Progenitor cell of endocrine pancreas (in vitro differentiated cells): ENCODE measurements at places on chromosomes 11 and 22. TPM values are rescaled to one million over a fixed set of nuclear protein-coding genes. Genes with fewer than 3 reads are reported as not detected.

GRCh38 chr11:35559949-35560348 lies 34.5 kb upstream of the PAMR1 start:
- DNase-seq: no peak

DNA sequence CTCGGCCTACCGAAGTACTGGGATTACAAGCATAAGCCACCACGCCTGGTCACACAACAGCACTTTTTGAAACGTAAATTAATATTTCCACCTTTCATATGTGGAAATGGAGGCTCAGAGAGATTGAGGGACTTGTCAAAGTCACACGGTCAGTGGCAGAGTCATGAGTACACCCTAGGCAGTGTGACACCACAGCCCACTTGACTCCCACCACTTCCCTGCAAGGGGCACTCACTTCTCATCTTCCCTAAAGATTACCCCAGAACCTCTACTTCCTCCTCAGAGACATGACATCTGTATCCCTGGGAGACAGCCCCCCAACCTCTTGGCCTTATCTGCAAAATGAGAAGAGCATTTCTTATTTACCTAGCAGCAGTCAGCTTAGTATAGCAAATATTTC lies 16.5 kb upstream of the MYOD1 start:
- no peak for DNase-seq

- no peak for DNase-seq
These were observed 66.4 kb downstream of the CD82 start for GRCh38 chr11:44631831-44632230.

GRCh38 chr11:84819128-84819527 lies 808.0 kb downstream of the DLG2 start:
- no peak for DNase-seq

The SYT7 gene
- total RNA-seq: 10.3 and 11.7 TPM in 2 replicates

GRCh38 chr11:79672786-79673185 lies 232.0 kb upstream of the TENM4 start:
- no peak for DNase-seq

DNA sequence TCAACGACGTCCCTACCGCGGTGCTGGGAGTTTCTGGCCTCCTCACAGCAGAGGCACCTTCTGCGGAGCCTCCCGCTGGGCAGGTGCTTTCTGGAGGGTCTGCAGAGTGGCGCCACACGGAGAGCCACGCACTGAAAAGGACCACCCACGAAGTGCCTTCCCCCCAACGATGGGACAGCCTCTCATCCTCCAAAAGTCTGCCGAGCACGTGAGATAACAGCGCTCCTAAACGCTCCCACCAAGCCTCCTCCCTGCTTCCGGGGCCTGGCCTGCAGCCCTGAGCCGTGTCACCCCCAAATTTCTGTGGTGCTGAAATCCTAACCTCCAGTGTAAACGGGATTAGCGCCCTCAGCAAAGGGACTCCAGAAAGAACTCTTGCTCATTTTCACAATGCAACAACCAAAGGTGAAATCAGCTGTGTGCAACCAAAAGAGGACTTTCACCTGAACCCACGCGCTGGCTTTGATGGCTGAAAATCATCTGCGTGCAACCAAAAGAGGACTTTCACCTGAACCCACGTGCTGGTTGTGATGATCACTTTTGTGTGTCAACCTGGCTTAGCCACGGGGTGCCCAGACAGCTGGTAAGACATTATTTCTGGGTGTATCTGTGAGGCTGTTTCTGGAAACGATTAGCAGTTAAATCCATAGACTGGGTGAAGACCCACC lies 924.6 kb downstream of the BRD1 start:
- no peak for DNase-seq

The POTEH gene
- not detected in 2 replicates for total RNA-seq

The SLC22A12 gene
- not detected in 2 replicates for total RNA-seq

DNA sequence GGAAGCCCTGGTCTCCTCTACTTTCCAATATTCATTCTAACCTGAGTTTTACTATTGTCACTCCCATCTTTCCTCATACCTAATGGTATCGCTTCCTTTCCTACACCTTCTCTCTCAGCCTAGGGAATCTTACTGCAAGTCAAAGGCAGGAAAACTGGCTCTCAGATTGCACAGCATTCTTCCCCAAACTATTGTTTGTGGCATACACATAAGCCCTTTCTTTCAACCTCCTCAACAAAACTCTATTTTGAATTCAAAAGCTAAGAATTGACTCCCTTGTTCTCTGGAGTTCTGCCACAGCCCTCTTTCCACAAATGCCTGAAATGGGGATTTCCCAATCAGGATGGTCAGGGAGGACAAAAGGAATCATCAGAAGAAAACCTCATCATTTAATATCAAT lies 181.5 kb downstream of the FAM76B start:
- DNase-seq: no peak

- DNase-seq: no peak
These were observed 102.7 kb downstream of the INSC start for GRCh38 chr11:15217416-15217815.

DNA sequence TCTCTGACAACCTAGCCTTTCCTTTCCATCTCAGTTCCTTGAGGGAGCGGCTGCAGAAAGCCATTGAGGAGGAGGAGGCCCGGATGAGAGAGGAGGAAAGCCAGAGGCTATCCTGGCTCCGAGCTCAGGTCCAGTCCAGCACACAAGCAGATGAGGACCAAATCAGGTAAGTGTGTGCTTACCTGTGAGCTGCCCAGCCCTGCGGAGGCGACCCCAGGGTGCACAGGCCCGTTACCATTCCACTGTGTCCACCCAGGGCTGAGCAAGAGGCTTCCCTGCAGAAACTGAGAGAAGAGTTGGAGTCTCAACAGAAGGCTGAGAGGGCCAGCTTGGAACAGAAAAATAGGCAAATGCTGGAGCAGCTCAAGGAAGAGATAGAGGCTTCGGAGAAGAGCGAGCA lies 63.1 kb downstream of the CEP164 start:
- DNase-seq: no peak

DNA sequence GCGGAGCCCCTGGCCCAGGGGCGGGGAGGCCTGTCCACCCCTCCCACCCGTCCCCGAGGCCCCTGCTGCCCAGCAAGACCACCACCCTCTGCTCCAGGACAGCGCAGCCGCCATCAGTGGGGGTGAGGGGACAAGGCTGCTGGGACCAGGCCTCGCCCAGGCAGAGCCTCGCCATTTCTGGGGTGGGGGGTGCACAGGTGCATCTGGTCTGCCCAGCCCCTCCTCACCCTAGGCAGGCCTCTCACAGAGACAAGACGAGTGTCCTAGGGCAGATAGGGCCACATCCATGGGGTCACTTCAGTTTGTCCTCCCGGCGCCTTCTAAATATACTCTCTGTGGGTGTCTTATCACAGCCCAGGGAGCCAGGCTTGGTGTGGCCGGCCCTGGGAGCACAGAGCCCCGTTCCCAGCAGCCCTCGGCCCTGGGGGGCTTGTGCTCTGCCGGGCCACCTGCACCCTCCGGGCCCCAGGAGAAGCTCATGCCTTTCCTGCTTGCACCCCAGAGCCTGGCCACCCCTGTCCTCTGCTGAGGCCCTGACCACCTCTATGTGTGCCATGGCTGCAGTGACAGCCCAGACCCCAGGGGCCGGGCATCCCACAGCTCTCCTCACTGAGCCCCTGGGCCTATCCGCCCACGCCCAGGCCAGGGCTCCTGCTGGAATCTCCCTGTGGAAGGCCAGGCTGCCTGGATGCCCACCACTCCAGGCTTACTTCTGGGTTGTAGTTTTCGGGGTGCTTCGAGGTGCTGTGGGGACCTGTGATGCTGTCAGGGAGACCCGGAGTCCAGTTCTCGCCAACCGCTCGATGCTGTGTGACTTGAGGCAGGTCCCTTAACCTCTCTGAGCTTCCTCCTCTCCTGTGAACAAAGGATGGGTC lies 70.8 kb downstream of the KCNQ1 start:
- peak; percentile 6 for DNase-seq

- no peak for DNase-seq
These were observed 1234.0 kb downstream of the TBC1D22A start for GRCh38 chr22:47996446-47996857.

DNA sequence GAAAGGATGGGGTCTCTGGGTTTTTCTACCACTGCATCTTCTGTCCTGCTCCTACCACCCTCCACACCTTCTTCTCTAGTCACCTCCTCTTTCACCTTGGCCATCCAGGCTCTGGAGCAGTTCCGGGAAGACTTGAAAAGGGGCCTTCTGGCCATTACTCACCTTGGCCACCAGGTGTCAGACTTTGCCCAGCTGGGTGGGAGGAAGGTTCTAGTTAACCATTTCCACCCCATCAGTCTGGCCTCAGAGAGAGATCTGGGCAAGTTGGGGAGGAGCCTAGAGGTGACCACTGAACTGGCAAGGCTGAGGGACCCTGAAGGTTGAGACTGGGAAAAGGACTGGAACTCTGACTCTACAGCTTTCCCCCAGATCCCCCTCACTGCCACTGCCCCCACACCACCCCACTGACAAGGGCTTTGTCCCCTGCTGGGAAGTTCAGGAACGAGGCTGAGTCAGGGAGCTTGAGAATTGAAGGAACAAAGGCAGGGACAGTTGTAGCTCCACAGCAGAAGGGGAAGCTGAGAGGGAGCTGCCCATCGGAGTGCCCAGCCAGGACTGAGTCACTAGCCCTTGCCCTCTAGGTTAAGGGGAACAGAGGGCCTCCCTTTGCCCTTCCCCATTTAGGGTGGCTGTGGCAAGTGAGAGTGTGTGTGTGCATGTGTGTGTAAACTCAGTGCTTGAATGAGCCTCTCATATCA lies 3.7 kb upstream of the POLD4 start:
- peak; percentile 61 for DNase-seq

- DNase-seq: no peak
These were observed 684.0 kb downstream of the OPCML start for GRCh38 chr11:132848336-132848735.

DNA sequence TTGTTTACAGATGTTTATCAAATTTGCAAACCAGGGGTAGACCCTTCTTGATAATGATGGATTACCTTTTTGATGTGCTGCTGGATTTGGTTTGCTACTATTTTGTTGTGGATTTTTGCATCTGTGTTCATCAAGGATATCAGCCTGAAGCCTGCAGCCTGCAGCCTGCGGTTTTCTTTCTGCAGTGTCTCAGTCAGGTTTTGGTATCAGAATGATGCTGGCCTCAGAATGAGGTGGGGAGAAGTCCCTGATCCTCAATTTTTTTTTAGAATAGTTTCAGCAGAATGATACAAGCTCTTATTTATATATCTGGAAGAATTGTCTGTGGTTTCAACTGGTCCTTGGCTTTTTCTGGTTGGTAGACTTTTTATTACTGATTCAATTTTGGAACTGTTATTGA lies 19.7 kb upstream of the RAB38 start:
- DNase-seq: no peak

The PRDX5 gene
- 157 and 171 TPM in 2 replicates for total RNA-seq

The XKR3 gene
- total RNA-seq: not detected in 2 replicates

- DNase-seq: no peak
These were observed 4.0 kb upstream of the MCAM start for GRCh38 chr11:119320776-119321524.

GRCh38 chr11:131295986-131296385 lies 74.4 kb upstream of the NTM start:
- no peak for DNase-seq
